ENCODE measurements at places on chromosomes 6 and 20.

GRCh38 chr6:134714113-134714512, 235.8 kb downstream of the ALDH8A1 start:
- no peak for DNase-seq

DNA sequence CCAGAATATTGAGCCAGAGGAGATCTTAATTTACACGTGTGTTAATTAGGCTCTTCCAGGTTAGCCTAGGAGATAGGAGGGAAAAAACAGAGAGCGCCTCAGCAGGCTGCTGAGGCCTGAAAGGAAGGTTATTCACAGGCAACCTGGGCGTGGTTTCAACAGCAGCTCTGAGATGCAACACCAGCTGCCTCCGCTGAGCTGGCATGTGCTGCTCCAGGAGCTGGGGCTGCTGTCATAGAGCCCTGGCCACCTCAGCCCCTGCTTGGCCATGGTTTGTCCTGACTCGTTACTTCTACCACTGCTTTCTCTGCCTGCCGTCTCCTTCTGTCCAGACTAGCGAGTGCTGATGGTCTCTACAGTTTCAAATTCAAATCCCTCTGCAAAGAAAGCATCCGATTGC, 32.4 kb upstream of the RPP40 start:
- DNase-seq: no peak

DNA sequence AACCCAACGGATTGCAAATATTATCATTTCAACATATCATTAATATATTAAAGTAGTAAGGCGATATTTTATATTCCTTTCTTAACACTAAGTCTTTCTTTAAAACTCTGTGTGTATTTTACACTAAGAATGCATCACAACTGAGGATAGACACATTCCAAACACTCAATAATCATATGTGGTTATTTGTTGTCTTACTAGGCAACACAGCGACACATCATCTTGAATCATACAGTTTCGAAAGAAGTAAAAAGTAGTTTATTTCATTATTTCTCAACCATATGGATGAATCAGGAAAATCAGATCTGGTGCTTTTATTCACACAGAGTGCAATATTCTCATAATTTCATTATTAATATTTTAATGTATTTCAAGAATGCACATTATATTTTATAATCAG, 662.4 kb downstream of the EPHA7 start:
- no peak for DNase-seq

DNA sequence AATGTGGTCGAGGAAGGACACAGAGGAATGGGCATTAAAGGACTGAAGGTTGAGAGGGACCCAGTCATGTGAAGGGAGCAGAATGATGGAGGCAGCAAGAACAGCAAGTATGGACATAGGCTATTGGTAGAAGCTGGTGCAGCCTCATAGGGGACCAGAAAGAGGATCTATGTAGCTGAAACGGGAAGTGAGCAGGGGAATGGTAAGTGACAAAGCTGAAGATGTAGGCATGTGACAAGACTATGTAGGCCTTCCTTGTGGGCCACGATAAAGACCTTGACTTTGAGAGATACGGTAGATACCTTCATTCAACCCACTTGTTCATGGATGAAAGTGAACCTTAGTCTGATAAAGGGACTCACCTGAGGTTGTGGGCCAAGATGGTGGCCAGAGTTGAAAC, 3.5 kb downstream of the CTNNBL1 start:
- DNase-seq: peak; percentile 14

- no peak for DNase-seq
Measured at GRCh38 chr20:731891-732560, 36.3 kb downstream of the SLC52A3 start.

DNA sequence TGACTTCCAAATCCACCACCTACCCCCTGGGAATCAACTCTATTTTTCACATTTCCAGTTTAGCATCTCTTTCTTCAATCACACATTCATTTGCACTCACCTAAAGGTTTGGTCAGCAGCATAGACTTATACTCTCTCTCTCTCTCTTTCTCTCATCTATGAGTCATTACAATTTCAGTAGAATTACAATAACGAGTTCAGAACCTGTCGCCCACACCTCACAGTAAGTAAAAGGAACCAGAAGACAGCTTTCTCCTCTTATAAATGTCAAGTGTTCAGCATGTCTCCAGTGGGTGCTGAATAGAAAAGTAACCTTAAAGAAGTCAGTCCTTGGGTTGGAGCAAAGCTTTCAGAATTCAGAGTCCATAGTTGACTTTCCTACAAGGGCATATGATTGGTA, 1.1 kb upstream of the PHACTR1 start:
- DNase-seq: no peak

GRCh38 chr6:129523816-129524215, 186.2 kb downstream of the ARHGAP18 start:
- DNase-seq: no peak

- no peak for DNase-seq
Measured at GRCh38 chr6:9370480-9370879, 935.1 kb upstream of the SLC35B3 start.
